ENCODE measurements at places on chromosomes 16 and 17.
A peak's percentile ranks its signal among the peaks of the same experiment; 100 is the strongest.

- no peak for DNase-seq
These were observed 795.1 kb upstream of the CDH8 start for GRCh38 chr16:62831235-62831850.

GRCh38 chr17:76178124-76178523 lies 37.1 kb upstream of the FOXJ1 start:
- DNase-seq, result no peak

DNA sequence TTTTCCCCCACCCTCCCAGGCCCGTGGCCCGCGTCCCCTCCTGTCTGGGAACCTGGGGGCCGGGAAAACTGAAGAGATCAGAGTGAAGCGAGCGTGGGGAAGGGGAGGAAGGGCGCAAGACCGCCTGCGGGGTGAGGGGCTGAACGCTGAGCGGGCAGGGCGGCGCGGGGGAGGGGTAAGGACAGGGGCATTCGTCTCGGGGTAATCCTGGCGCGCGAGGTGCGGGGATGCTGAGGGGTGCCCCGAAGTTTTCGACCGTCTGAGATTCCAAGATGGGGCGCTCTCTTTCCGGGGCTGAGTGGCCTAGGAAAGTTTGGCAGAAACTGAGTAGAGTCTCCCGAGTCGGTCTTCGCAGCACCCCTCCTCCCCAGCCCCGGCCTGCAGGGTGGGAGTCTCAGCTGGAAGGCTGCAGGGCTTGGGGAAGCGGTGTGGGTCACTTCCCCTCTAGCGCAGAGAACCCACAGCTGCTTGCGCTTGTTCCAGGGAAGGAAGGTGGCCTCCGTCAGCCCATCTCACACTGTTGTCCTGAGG lies 555 bp downstream of the TTYH2 start:
- DNase-seq, result no peak

DNA sequence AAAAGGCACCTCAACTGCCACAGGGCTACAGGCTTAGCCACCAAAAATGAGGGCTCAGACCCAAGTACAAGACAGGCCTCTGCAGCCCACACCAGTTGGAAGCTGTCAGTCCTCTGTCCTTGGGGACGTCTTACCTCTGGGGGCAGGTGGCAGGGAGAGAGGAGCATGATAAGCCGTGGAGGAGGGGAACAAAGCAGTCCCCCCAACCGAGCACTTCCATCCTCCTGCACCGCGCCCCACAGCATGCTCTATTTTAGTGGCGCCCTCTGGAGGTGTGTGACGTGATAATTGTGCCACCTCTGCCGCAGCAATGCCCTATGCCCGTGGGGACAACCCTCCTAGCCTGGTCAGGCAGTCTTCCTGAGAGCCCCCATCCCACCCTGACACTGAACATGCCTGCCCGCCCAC lies 13.6 kb downstream of the G6PC3 start:
- DNase-seq, result no peak

- DNase-seq, result no peak
These were observed 30.5 kb downstream of the GINS3 start for GRCh38 chr16:58422809-58423208.

DNA sequence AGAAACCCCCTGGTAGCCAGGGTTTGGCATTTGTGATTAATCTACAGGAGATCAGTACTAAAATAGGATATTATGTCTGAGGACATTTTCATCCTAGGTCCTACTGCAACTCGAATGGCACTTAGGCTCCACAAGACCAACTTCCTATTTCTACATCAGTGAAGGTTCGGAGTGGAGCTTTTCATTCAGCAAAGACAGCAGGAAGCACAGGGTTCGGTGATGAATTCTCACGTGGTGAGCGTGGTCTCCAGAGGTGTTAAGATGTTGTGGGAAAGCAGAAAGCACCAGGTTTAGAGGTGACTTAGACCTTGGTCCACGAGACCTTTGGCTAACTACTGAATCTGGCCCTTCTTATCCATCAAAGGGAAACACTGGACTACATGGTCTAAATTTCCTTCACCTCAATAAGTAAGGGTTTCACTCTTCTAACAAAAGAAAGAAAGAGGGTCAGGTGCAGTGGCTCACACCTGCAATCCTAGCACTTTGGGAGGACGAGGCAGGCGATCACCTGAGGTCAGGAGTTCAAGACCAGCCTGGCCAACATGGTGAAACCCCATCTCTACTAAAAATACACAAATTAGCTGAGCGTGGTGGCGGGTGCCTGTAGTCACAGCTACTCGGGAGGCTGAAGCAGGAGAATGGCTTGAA lies 13.9 kb upstream of the HELZ start:
- DNase-seq, result no peak

DNA sequence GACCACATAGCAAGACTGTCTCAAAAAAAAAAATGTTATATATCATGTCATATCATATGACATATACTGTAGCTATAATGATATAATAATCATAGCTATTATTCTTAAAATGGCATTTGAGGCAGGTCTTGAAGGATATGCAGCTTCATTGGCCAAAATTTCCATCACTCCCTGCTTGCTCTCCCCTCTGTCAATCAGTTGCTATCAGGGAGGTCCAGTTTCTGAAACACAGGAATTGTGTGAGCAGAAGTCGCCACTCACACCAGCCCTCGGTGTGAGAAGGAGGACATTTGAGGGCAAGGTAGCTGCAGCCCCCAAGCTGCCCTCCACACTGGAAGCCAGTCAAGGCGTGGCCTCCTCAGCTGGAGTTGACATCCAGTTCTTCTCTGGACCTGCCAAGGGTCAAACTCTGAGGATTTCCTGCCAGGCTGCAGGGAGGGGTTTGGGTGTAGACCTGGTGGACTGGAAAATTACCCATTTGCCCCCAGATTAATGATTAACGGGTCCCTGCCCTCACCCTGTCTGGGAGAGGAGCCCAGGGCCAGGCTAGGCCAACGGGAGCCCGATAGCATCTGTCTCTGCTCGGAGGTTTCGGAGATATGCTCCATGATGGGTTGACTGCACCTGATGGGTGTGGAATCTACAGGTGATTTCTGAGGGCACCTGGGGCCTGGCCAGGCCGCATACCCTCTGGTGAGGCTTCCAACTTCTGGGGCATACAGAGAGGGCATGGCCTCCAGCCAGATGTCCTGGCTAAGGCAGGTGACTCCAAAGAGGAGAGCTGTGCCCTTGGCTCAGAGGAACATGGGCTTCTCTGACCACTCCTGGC lies 18.8 kb downstream of the WNT9B start:
- DNase-seq, result no peak

GRCh38 chr17:43418441-43419374 lies 19.9 kb downstream of the ARL4D start:
- DNase-seq, result peak; percentile 80

- DNase-seq, result no peak
These were observed 49.9 kb upstream of the CDR2 start for GRCh38 chr16:22424161-22424937.

DNA sequence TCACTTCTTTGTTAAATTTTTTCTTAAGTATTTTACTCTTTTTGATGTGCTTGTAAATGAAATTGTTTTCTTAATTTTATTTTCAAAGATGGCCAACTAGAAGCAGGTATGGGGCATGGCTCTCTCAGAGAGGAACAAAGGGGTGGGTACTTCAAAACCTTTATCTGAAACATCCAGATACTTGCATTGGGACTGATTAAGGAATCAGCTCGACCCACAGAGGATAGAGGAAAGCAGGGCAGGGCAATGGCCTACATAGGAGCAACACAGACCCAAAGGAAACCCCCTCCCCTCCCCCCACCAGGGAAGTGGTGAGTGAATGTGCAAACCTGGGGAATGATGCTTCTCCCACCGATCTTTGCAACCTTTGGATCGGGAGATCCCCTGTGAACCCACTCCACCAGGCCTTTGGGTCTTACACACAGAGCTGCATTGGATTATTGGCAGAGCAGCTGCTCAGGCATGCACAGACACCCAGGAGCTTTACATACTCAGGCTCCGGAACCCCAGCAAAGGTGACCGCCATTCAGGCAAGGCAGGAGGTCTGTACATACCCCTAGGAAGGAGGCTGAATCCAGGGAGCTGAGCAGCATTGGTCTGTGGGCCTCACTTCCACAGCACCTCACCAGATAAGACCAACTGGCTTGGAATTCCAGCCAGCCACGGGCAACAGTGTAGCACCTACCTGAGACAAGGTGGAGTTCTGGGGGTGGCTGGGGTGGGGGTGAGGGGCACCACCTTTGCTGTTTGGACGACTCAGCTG lies 3.0 kb upstream of the CCR7 start:
- DNase-seq, result no peak

- no peak for DNase-seq
These were observed 28.8 kb upstream of the ACSF3 start for GRCh38 chr16:89064606-89065457.

DNA sequence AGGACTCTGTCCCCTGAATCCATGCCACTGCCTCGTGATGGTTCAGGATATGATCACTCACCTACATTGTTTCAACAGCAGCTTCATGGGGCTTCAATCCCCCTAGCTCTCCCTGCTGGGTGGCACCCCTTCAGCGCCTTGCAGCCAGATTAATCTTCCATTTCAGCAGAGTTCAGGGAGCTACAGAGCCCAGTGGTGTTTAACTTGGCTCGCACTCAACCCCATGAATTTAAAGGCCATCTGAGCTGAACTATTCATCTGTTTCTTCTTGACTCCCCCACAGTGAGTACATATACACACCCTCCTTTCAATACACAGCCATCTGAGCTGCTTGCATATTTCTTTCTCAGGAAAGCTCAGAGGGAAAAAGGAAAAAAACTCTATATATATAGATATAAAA lies 202.8 kb upstream of the C16orf82 start:
- DNase-seq, result no peak

DNA sequence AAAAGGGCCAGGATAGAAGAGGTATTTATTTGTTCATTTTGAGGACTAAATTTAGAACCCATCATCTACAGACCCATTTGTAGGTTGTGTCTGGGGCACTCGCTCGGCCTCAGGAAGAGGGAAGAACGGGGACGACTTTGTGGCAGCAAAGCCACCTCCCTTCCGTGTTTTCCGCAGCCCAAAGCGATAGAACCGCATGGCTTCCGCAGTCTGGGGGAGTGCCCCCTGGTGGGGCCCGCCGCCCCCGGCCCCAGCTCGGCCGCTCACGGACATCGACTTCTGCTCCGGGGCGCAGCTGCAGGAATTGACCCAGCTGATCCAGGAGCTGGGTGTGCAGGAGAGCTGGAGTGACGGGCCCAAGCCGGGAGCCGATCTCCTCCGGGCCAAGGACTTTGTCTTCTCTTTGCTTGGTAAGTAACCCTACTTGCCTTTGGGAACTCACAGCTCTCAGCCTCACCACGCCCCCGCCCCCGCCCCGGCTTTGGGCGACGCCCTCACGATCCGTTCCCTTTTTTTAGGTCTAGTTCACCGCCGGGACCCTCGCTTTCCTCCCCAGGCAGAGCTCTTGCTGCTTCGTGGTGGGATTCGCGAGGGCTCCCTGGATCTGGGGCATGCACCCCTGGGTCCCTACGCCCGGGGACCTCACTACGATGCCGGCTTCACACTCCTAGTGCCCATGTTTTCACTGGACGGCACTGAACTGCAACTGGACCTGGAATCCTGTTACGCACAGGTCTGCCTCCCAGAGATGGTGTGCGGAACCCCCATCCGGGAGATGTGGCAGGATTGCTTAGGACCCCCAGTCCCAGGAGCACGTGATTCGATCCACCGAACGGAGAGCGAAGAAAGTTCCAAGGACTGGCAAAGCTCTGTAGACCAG lies 681 bp downstream of the TMEM102 start:
- no peak for DNase-seq

- no peak for DNase-seq
These were observed 4.4 kb downstream of the SNAI3 start for GRCh38 chr16:88681709-88682451.

- no peak for DNase-seq
These were observed 632 bp downstream of the BAIAP3 start for GRCh38 chr16:1333854-1334700.

DNA sequence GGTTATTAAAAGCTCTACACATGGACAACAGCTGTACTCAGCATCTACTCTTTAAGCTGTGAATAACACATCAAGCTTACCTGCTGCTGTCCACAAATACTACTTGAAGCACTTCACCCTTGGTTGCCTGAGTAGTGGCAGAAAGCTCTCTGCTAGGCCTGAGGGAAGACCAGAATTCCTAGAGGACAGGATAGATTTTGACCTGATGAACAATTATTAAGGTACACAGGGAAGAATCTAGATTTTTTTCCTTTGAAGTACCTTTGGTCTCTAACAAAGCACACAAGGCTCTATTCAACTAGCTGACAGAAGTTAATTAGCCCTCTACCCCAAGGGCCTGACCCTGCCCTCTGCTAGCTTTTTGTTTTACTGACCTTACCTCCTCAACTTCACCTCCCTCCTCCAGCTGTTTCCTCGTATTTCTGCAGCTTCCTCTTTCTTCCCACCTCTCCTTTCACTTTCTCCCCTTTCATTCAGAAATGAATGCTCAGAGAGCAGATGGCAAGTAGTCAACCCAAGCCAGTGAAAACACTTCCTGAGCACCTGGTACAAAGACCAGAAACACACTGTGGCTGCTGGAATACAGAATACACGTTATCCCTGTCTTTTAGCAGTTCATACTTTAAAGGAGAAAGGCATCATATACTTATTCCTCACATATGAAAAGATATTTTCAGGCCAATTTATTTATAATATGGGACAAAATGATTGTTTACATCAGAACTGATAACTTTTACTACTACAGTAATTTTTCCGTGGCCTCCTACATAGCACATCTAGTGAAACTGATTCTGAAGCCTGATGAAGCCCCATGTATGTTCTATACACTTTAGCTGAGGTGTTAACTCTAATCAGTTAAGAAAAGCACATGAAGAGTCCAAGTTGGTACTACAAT lies 5.7 kb upstream of the VEZF1 start:
- DNase-seq, result no peak

- DNase-seq, result no peak
These were observed 61.9 kb upstream of the GSE1 start for GRCh38 chr16:85550953-85551924.

GRCh38 chr16:85310868-85311585 lies 198.8 kb upstream of the CIBAR2 start:
- no peak for DNase-seq

GRCh38 chr17:48143629-48144028 lies 36.1 kb downstream of the SNX11 start:
- DNase-seq, result no peak

DNA sequence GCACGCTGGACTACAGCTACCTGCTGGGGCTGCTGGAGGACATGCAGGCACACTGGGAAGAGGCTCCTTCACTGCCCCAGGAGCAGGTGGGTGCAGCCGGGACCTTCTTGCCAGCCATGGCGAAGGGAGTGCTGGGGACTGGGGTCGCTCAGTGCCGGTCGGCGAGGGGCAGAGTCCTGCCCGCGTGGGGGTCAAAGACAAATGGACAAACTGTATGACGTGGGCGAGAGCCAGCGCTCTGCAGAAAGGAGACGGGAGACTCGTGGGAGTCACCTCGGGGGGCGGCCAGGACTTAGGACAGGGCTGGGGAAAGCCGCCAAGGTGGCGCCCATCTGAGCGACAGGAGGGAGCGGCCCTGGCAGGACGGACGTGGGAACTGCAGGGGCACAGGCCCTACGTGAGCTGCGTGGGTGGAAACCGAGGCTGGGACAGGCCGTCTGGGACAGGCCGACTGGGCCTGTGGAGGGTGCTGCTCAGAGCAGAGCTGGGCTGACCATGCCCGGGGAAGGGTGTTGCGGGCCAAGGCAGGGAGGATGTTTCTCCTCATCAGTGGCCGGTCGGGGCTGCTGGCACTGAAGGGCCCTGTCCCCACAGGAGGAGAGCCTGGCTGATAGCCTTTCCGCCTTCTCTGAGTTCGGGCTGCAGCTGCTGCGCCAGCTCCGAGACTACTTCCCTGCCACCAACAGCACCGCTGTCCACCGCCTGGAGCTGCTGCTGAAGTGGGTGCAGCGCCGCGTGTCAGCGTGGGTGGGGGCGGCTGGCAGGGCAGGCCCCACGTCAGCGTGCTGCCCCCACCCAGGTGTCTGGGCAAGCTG lies 8.0 kb downstream of the TSR3 start:
- no peak for DNase-seq

GRCh38 chr17:27356091-27356705 lies 62.3 kb downstream of the WSB1 start:
- DNase-seq, result no peak

- DNase-seq, result no peak
These were observed 974 bp downstream of the GALR2 start for GRCh38 chr17:76075364-76076145.

Data from amniotic epithelial cell (primary cell).